ENCODE measurements at places on chromosomes 7 and 10. TPM values are rescaled to one million over a fixed set of nuclear protein-coding genes. Genes with fewer than 3 reads are reported as not detected.

GLCCI1 gene
- polyA plus RNA-seq: 16.7 TPM

TAS2R3 gene
- polyA plus RNA-seq: not detected

CHCHD3 gene
- polyA plus RNA-seq: 190 TPM

CYP2E1 gene
- not detected for polyA plus RNA-seq

PRF1 gene
- polyA plus RNA-seq: 0.65 TPM

PURB gene
- 1.1 TPM for polyA plus RNA-seq

TRIL gene
- polyA plus RNA-seq: not detected

ELMO1 gene
- polyA plus RNA-seq: 38.7 TPM

RALA gene
- polyA plus RNA-seq: 53.3 TPM

All from GM12878 (cell line).